ENCODE measurements at places on chromosomes 11 and 22. TPM values are rescaled to one million over a fixed set of nuclear protein-coding genes. Genes with fewer than 3 reads are reported as not detected.

GRCh38 chr11:72512956-72513355 is 78.6 kb upstream of the CLPB start:
- DNase-seq, result no peak

Gene KMT5B
- 37.3 TPM for total RNA-seq

DNA sequence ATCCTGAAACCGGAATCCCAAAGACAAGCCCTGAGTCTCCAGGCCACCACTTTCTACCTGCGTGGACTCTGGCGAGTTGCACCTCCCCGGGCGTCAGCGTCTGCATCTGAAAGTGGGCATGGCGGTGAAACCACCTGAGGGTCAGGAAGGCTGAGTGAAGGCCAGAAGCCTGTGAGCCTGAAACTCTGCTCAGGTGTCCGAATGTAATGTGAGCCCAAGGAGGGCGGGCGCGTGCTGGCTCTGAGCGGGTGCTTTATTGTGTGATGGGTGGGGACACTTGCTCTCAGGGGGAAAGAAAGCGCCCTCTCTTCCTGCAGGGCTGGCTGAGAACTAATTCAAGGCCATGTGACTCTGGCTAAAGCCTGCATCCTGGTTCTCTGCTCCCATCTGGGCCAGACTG is 135.6 kb downstream of the ST3GAL4 start:
- no peak for DNase-seq

Gene SLC6A5
- total RNA-seq, result not detected

GRCh38 chr11:102279641-102280170 is 37.6 kb upstream of the BIRC3 start:
- DNase-seq, result no peak

DNA sequence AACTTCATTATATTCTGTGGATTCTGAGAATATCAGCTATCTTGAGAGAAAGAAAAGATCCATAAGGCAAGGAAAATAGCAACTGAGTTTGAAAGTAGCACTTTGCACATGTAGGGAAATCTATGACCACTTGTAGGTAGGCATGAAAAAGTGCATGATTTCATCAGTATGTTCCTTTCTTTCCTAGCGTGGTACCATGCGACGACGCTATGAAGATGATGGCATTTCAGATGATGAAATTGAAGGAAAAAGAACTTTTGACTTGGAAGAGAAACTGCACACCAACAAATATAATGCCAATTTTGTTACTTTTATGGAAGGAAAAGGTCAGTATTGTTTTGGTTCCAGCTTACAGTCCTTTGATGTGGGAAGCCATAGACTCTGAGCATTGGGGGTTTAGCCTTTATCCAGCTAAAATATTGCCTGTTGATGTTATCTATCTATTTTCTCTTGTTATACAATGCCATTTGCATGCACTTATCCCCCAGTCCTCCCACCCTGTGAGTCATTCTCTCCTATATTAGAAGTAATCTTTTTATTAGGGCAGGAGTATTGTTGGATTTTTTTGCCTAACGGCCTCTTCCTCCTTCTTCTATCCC is 60.9 kb downstream of the KDM2A start:
- DNase-seq, result no peak

- DNase-seq, result no peak
Measured at GRCh38 chr11:31254415-31254814, 115.1 kb downstream of the DCDC1 start.

Gene MUC5B
- total RNA-seq, result not detected

GRCh38 chr11:62390237-62390636 is 28.6 kb upstream of the SCGB1A1 start:
- no peak for DNase-seq

Gene SERHL2
- total RNA-seq, result 1.4 TPM

Gene MAJIN
- total RNA-seq, result not detected

- peak; percentile 67 for DNase-seq
Measured at GRCh38 chr11:117814766-117815261, 9.7 kb downstream of the FXYD2 start.

Gene AQP11
- total RNA-seq, result 0.18 TPM

DNA sequence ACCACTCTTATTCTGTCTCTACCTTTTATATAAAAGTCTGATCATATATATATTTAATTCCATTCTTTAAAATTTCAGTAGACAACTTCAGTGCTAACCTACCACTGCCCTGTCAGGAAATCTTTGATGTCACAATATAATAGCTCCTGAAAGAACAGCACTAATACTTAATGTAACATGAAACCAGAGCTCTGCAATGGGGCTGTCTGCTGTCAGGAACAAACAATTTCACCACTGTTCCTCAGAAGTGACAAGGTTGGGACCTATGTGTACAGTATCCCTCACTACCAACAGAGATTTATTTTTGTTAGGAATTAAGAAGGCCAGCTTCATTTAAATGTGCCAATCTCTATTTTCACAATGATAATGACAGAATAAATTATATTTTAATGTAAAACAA is 165.5 kb upstream of the C11orf58 start:
- DNase-seq, result no peak

GRCh38 chr11:123054301-123055065 is 7.5 kb downstream of the HSPA8 start:
- no peak for DNase-seq

- no peak for DNase-seq
Measured at GRCh38 chr22:20012741-20013331, 3.8 kb downstream of the ARVCF start.

- DNase-seq, result no peak
Measured at GRCh38 chr22:25318081-25318823, 98.8 kb downstream of the CRYBB2 start.

DNA sequence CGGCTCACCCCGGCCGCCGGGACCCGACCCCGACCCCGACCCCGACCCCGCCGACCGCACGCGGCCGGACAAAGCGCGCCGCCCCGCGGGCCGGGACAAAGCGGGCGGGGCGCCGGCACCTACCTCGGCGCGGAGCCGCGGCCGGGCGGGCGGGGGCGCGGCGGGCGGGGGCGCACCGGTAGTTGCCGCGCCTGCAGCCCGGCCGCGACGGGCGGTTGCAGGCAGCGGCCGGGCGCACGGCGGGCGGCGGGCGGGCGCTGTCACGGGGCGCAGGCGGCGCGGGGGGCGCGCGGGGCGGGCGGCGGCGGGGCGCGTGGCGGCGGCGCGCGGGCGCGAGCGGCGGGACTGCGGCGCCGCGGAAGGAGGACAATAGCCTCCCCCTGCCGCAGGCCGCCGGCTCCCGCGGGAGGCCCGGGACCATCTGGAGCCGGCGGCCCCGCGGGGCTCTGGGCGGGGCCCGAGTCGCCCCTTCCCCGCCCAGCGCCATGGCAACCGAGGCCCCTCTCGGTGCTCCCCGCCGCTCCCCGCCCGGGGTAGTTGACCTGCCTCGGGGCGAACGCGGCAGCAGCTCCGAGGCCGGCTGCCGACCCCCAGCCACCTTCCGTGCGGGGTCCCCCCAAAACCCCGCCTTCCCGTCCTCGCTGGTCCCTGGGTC is 851 bp downstream of the SPTBN2 start:
- DNase-seq, result no peak

DNA sequence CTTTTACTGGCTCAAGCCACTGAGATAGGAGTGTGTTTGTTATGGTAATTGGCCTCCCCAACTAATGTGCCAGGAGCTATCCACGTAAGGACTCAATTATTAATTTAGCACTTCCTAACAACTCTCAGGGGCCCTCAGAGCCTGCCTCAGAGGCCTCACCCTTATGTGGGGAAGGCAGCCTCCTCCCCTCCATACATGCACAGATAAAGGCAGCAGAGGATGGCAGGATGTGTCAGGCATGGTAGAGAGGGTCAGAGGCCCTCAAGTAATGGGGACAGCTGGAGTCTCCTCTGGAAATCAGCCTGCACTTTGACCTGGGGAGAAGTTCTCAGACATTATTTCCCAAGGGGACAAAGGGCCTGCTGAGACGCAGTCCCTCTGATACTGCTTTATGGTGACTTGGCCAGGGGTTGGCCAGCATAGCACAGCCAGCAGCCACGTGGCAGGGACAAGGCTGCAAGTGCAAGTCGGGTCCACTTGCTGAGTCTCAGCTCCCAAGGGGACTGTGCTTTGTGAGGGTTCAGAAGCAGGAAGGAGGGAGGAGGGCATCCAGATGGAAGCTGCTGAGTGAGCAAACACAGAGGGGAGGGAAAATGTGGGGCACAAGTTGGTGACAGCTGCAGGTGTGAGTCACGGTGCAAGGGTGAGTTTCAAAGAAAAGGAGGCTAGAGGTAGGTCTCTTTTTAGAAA is 17.0 kb downstream of the MOGAT2 start:
- no peak for DNase-seq

DNA sequence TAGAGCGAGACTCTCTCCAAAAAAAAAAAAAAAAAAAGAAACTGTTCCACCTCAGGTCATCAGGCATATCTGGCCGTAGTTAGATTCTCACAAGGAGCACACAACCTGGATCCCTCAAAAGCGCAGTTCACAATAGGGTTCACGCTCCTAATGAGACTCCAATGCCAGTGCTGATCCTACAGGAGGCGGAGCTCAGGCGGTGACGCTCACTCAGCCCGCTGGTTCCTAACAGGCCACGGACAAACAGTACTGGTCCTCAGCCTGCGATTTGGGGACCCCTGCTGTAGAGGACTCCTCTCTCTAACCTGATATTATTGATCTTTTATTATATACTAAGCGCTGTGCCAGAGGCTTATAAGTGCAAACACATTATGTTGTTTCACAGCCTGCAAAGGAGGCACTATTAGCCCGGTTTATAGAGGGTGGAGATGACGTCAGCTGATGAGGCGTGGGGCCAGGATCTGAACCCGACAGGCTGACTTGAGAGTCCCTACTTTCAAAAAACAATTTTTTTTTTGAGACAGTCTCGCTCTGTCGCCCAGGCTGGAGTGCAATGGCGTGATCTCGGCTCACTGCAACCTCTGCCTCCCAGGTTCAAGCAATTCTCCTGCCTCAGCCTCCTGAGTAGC is 4.9 kb upstream of the MAFF start:
- no peak for DNase-seq

Gene RASD2
- total RNA-seq, result not detected

Gene JAML
- total RNA-seq, result 264 TPM

- no peak for DNase-seq
Measured at GRCh38 chr22:19061471-19062138, 60.6 kb downstream of the DGCR2 start.

GRCh38 chr11:35260342-35260985 is 121.5 kb downstream of the CD44 start:
- no peak for DNase-seq

Gene ZNF70
- 2.1 TPM for total RNA-seq

Gene FAM118A
- 38.6 TPM for total RNA-seq

DNA sequence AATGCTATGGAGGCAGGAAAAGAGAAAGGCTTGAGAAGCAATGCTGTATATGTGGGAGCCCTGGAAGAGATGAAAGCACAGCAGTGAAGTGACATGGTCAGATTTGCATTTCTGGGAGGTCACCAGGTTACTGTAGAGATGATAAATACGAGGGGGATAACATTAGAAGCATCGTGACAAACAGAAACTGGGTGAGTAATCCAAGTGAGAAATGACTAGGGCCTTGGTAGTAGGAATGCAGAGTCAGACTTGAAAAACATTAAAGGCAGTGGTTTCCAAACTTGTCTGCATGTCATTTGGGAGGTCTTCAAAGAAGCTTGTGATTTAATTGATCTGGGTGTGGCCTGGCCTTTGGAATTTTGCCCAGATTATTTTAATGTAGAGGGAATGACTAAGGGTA is 43.9 kb downstream of the CCDC34 start:
- DNase-seq, result no peak

Gene CSF2RB
- total RNA-seq, result 11.7 TPM

Gene RIBC2
- total RNA-seq, result 12.6 TPM

Gene CBLIF
- total RNA-seq, result not detected

DNA sequence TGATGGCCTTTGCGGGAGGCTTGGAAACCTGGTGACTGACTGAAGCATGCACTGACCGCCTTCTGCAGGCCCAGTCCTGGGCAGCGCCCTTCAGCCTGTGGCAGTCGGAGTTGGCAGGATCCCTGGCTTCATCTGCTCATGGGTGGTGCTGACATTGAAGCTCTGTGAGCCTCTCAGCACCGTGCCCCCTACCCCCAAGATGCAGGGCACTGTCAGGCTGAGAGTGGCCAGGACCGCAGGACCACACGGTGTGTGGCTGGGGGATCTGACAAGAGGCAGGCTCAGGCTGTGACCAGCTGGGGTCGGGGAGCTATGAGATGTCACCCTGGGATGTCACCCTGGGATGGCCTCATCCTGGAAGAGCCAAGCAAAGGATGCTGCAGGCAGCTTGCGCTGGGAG is 32.7 kb downstream of the TBC1D22A start:
- no peak for DNase-seq

- DNase-seq, result peak; percentile 57
Measured at GRCh38 chr11:18617688-18618341, 16.3 kb downstream of the SPTY2D1 start.

DNA sequence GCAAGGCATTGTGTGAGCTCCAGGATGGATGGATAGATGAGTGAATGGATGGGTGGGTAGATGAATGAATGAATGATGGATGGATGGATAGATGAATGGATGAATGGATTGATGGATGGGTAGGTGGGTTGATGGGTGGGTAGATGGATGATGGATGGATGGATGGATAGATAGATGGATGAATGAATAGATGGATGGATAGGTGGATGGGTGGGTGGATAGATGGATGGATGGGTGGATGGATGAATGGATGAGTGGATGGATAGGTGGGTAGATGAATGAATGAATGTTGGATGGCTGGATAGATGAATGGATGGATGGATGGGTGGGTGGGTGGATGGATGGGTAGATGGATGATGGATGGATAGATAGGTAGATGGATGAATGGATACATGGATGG is 33.5 kb downstream of the DHCR7 start:
- no peak for DNase-seq

GRCh38 chr11:3164552-3165151 is 458 bp downstream of the OSBPL5 start:
- no peak for DNase-seq

- no peak for DNase-seq
Measured at GRCh38 chr22:48489551-48490499, 1337.8 kb downstream of the BRD1 start.

DNA sequence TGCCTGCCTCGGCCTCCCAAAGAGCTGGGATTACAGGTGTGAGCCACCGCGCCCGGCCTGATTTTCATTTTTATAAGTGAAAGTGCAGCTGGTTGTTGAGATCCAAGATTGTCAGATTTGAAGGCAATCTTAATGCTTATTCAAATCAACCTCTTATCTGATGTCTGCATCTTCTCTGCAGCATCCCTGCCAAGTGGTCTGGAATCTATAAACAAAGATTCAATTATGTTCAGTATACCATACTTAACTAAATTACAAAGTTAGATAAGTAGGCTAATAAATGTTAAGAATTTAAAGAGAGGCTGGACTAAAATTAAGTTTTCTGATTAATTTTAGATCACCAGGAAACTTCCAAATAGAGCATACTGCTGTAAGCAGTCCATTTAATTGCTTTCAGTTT is 53.8 kb downstream of the POLD3 start:
- no peak for DNase-seq

- no peak for DNase-seq
Measured at GRCh38 chr22:43001271-43002201, 13.4 kb downstream of the PACSIN2 start.

- DNase-seq, result no peak
Measured at GRCh38 chr22:37569921-37570660, 9.8 kb downstream of the LGALS2 start.

- no peak for DNase-seq
Measured at GRCh38 chr11:19977941-19978340, 182.3 kb downstream of the DBX1 start.

Gene TRPM5
- not detected for total RNA-seq

Gene NPAS4
- total RNA-seq, result not detected

GRCh38 chr11:2889362-2890273 is 4.0 kb upstream of the CDKN1C start:
- DNase-seq, result no peak

Gene CCDC89
- total RNA-seq, result 0.62 TPM
